ENCODE measurements at places on chromosomes 11 and 22. TPM values are rescaled to one million over a fixed set of nuclear protein-coding genes. Genes with fewer than 3 reads are reported as not detected.

The CFAP300 gene
- total RNA-seq: 8.2 TPM

The CRYBB2 gene
- not detected for total RNA-seq

The HEPHL1 gene
- total RNA-seq: not detected

The MIOX gene
- total RNA-seq: 3.5 TPM

The JHY gene
- 13.6 TPM for total RNA-seq

- no peak for DNase-seq
- H3K4me1 ChIP-seq: no peaks in the 10 kb centered on the region
- no peaks in the 10 kb centered on the region for H3K27me3 ChIP-seq
Measured at GRCh38 chr11:36635066-36635862, 37.2 kb upstream of the RAG2 start.

- H3K27me3 ChIP-seq: no peaks in the 10 kb centered on the region
- no peak overlapping the region for H3K27ac ChIP-seq
- H3K36me3 ChIP-seq: no peaks in the 10 kb centered on the region
Measured at GRCh38 chr11:82701847-82702520, 31.7 kb downstream of the FAM181B start.

DNA sequence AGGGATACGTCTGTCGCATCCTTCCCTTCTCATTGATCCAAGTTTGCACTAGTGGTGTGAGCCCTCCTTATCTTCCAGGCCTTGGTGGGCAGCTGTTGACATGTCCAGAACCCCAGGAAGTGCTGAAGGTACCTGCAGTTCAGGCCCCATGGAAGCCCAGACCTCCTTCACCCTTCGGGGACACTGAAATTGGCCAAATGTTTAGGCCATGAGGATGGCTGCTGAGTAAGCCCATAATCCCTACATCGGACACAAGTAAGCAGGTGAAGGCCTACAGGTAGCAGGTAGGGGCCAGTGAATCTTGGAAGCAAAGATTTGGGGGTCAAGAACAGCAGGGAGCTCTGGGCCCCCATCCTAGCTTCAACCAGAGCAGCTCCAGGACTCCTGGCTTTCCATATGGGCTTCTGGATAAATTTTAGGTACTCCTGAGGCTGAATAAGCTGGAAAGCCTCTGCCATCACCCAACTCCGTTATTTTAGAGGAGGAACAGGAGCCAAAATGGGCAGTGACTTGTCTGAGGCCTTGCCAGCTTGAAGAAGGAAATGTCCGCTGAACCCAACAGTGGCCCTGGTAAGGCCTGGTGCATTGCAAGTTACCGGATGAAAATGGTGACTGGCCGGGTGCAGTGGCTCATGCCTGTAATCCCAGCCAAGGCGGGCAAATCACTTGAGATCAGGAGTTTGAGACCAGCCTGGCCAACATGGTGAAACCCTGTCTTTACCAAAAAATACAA lies 45.2 kb downstream of the MORC2 start:
- no peaks in the 10 kb centered on the region for H3K4me1 ChIP-seq
- no peak overlapping the region for H3K4me3 ChIP-seq
- peak; percentile 48 for DNase-seq
- peaks cover 16% of the 10 kb centered on the region for H3K36me3 ChIP-seq

DNA sequence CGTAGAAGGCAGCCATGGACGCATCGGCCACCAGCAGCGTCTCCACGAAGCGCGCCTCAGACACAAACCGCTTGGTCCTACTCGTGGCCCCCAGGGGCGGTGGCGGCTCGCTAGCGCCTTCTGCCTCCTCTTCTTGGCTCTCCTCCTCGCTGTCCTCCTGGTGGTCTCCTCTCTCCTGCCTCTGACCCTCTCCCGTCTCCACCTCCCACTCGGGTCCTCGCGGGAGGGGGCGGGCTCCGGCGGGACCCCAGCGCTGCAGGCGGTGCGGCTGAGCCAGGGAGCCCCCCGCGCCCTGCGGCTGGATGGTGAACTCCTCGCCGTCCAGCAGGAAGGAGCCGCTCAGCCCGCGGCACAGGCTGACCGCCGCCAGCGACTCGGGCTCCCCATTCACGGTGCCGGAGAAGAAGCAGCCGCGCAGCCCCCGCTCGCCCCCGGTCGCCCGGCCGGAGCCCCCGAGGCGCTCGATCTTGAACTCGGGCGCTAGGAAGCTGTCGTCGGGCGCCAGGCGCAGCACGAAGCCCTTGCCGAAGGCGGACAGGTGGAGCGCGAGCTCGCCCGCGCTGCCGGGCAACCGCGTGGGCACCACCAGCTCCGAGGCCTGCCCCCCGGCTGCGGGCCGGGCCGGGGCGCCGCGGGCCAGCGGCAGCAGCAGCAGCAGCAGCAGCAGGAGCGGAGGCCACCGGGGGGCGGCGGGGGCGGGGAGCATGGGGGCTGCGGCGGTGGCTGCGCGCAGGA lies 661 bp downstream of the ADAMTS8 start:
- DNase-seq: peak; percentile 64
- H3K27ac ChIP-seq: no peak overlapping the region
- no peaks in the 10 kb centered on the region for H3K4me1 ChIP-seq
- peaks cover 23% of the 10 kb centered on the region for H3K27me3 ChIP-seq
- peak overlapping the region; percentile 29 for H3K4me3 ChIP-seq

- H3K4me1 ChIP-seq: no peaks in the 10 kb centered on the region
- no peaks in the 10 kb centered on the region for H3K27me3 ChIP-seq
- no peak for DNase-seq
Measured at GRCh38 chr11:93718057-93718563, 23.2 kb downstream of the TAF1D start.

- no peak overlapping the region for H3K4me3 ChIP-seq
- peaks cover 11% of the 10 kb centered on the region for H3K4me1 ChIP-seq
- H3K36me3 ChIP-seq: no peaks in the 10 kb centered on the region
Measured at GRCh38 chr11:70307176-70307575, 36.7 kb downstream of the PPFIA1 start.

- no peaks in the 10 kb centered on the region for H3K4me1 ChIP-seq
- no peak overlapping the region for H3K27ac ChIP-seq
- no peaks in the 10 kb centered on the region for H3K27me3 ChIP-seq
- H3K4me3 ChIP-seq: no peak overlapping the region
- DNase-seq: no peak
Measured at GRCh38 chr11:126727381-126727780, 273.2 kb downstream of the KIRREL3 start.
